ENCODE measurements at places on chromosomes 13 and 19.

DNA sequence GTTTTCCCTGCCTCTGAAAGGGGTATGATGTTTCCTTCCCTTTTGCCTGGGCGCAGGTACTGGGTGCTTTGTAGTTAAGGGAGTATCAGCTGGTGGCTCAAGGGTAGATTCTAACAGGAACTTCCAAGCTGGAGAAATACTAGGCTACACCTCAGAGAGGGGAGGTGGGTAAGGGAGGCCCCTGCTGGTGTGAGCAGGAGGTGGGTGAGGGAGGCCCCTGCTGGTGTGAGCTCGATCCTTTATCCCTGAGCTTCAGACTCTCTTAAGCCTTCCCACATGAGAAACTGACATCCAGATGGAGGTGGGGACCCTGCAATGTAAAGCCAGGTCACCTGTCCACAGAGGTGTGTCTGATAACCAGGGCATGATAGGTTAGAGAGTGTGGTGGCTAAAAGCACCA lies 32.1 kb downstream of the CYP2B6 start:
- DNase-seq, result no peak

- DNase-seq, result no peak
These were observed 187.3 kb downstream of the NUFIP1 start for GRCh38 chr13:44801990-44802389.

DNA sequence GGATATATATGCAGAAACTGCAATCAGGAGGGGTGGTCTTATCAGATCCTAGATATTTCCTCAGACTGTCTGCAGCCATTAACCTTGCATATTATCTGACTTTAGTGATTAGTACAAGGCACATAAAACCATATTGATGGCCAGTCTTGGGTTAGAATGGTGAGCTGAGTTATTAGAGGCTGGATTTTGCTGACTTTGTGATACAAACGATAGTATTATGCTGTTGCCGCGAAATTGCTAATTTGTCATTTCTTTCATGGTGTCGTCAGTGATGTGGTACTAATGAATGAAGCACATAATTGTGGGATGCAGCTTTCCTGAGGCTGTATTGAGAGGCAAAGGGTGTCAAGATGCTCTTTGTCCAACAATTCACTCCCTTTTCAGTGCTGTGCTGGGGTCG lies 172.5 kb downstream of the TEX29 start:
- no peak for DNase-seq

DNA sequence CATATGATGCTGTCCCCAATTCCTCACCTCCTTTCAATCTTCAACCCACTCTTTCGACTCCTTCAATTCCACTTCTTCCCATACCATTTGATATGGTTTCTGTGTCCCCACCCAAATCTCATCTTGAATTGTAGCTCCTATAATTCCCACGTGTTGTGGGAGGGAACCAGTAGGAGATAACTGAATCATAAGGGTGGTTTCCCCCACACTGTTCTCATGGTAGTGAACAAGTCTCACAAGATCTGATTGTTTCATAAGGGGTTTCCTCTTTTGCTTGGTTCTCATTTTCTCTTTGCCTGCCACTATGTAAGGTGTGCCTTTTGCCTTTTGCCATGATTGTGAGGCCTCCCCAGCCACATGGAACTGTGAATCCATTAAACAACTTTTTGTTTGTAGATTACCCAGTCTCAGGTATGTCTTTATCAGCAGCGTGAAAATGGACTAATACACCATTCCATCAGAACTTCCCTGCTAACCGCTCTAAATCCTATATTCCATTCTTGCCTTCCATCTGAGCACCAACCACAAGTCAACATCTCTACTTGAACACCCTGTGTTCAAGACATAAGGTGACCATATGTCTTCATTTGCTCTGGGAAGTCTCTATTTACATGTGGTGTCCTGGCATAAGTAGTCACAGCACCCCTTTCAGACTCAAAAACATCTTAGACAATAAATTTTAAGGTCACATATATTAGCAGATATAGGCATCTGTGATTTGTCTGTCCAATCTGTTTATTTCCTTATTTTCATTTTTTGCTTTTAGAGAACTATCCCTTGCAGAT lies 122.9 kb downstream of the TSHZ3 start:
- no peak for DNase-seq

DNA sequence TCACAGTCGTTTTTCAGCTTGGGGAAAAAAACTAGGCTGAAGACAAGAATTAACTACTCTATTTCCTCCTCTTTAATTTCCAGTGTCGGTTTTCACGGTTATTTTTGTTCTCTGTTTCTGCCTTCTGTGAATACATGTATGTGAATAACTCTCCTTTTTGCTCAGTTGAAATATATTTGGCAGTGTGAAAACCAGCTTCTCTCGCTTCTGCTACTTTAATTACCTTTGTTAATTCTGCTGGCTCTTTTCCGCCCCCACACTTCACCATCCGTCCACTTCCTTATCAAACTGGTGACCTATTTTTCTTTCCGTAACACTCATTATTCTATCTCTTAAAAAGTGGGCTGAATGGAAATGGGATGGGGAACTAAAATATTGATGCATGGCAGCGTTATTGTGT lies 126.4 kb downstream of the POU4F1 start:
- DNase-seq, result no peak

- no peak for DNase-seq
These were observed 25.9 kb downstream of the SPRY2 start for GRCh38 chr13:80314711-80315653.

DNA sequence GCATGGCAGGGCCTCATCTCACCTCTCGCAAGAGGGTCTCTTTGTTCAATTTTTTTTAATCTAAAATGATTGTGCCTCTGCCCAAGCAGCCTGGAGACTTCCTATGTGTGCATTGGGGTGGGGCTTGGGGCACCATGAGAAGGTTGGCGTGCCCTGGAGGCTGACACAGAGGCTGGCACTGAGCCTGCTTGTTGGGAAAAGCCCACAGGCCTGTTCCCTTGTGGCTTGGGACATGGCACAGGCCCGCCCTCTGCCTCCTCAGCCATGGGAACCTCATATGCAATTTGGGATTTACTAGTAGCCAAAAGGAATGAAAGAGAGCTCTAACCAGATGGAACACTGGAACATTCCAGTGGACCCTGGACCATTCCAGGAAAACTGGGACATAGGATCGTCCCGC lies 8.0 kb downstream of the FXYD3 start:
- DNase-seq, result peak; percentile 76

- DNase-seq, result no peak
These were observed 45.6 kb upstream of the MRI1 start for GRCh38 chr19:13718733-13719132.

DNA sequence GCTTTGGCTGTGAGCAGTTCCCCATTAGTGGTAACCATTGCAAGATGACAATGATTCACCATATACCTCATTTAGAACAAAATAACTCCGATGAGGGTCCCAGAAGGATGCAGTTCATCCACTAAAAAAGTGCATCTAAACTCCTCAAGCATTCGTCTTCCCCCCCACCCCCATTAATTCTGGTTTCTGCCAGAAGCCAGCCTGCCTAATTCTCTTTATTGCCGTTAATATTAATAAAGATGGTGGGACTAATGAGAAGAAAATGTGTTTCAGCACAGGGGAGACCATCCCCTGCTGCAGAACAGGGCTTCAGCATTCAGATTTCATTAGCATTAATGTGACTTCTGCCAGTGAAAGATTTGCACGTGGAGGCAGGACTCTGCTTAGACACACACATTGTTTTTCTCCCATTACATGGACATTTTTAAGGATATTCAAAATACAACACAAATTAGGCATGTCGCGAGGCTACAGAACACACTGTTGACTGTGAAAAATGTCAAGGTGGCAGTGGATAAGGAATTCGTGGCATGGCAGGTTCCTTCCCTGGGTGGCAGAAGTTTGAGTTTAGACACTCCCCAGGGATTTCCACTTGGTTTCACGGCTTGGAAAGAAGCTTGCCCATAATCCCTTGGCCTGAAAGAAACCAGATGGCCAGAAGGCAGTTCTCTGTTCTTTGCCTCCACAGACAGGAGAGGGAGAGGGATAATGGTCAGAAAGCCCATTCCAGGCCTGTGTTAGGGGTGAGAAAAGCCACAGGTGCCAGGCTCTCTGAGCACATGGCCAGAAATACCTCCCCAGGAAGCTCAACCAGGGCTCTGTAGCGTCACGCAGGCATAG lies 236.5 kb downstream of the FOXO1 start:
- DNase-seq, result no peak

DNA sequence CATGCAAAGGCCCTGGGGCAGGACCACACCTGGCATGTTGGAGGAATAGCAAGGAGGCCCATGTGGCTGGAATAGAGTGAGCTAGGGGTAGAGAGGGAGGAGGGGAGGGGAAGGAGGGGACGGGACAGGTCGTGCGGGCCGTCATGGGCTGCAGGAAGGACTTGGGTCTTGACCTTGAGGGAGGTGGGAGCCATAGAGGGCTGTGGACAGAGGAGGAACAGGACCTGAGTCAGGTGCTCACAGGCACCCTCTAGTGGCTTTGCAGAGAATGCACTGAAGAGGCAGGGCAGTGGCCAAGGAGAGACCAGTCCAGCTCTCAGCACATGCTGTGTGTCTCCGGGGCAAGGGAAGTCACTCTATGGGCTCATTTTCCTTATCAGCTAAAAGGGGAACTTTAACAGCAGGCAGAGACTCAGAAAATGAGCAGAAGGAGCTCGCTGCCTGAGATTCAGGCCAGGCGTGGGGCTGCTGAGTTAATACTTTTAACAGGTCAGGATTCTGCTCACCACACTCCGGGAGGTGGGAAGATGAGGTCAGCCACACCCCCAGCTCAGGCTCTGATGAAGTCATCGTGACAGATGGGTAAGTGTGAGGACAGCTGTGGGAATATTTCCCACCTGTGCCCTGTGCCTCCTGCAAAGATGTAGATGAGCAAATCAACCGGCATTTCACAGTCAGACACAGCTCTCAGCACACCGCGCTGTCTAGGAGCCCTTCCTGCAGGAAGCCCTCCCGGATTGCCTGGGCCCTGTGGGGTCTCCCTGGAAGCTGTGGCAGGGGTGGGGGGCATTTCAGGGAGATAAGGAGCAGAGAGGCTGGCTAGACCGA lies 6.0 kb upstream of the TNFAIP8L1 start:
- no peak for DNase-seq

DNA sequence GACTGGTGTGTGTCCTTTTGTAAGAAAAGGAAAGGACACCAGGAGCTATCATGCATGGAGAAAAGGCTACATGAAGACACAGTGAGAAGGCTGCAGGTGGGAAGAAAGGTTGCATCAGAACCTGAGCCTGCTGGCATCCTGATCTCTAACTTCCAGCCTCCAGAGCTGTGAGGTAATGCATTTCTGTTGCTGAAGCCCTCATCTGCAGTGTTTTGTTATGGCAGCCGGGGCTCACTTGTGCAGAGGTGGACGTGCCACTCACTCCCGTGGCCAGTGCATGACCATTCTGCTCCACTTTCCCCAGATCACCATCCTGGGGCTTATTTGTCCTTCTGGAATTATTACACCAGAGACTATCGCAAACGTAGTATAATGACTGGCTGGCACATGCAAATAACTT lies 155.3 kb downstream of the IRS2 start:
- DNase-seq, result no peak

DNA sequence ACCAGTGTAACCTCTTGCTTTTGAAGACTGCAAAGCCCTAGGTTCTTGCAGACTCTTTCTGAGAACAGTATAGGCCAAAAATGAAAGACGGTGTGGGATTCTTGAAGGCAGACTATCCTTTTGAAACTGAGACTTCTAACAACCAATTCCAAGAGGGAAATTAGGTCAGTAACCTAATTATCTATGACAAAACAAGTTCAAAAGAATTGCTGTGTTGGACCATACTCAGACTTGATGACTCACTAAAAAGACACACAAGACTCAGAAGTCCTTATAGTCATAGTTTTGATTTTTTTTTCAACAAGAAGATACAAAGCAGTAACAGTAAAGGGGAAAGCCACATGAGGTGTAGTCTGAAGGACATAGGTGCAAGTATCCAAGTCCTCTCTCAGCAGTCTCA lies 624.0 kb upstream of the GPC6 start:
- no peak for DNase-seq

GRCh38 chr19:6125571-6125989 lies 9.9 kb upstream of the ACSBG2 start:
- DNase-seq, result peak; percentile 41

DNA sequence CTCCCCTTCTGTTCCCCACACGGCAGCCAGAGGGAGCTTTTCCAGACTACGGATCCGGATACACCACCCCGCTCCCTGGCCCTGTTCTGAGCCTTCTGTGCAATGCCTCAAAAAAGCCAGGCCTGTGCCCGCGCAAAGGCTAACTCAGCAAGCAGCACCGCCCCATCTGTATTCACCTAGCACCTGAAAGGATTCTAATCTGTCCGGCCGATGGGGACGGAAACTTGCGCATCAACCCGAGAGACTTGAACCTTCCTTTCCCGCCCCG lies 589 bp downstream of the ZBTB45 start:
- DNase-seq, result peak; percentile 37

DNA sequence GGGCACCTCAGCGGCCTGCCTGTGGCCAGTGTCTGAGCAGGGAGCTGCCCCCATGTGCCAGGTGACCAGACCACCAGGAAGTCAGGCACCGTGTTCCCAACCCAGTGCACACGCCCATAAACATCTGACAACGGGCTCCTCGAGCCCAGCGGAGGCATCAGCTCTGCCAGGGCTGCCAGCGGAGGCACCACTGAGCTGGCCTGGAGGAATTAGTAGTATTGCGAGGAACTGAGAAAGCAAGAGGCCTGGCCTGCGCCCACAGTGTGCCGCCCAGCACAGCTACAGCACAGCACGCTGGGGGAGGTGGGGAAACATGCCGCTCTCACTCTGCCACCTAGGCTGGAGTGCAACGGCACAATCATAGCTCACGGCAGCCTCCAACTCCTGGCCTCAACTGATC lies 44.6 kb downstream of the ANKRD27 start:
- DNase-seq, result no peak

GRCh38 chr19:7119582-7119981 lies 50.1 kb downstream of the ZNF557 start:
- DNase-seq, result no peak

DNA sequence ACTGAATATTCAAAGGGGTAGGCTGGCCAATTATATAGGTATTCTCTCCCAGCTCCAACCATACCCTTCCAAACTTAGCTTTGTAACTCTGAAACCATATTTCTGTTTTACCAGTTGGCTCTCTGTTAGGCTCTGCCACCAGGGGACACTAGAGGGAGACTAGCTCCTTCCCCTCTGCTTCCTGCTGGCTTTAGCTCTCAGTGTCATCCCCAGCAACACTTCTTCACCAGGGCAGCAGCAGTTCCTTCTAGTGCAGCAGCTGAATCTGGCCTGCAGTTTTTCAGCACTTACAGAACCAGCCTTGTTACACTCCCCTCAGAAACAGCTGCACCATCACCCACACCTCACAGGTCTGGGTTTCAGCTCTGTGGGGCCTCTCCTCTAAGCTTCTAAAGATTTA lies 51.0 kb upstream of the DOCK9 start:
- no peak for DNase-seq

- DNase-seq, result peak; percentile 72
These were observed 4.3 kb downstream of the FAAP24 start for GRCh38 chr19:32976223-32976805.

GRCh38 chr13:75021151-75021550 lies 460.8 kb downstream of the TBC1D4 start:
- no peak for DNase-seq

GRCh38 chr13:77274126-77274525 lies 52.8 kb downstream of the MYCBP2 start:
- no peak for DNase-seq

- DNase-seq, result no peak
These were observed 183.3 kb downstream of the HS6ST3 start for GRCh38 chr13:96273196-96273595.

GRCh38 chr13:64333888-64334287 lies 2896.2 kb downstream of the PCDH9 start:
- no peak for DNase-seq

- no peak for DNase-seq
These were observed 29.2 kb upstream of the ARGLU1 start for GRCh38 chr13:106597186-106597585.
